ENCODE measurements at places on chromosomes 7 and 10.

DNA sequence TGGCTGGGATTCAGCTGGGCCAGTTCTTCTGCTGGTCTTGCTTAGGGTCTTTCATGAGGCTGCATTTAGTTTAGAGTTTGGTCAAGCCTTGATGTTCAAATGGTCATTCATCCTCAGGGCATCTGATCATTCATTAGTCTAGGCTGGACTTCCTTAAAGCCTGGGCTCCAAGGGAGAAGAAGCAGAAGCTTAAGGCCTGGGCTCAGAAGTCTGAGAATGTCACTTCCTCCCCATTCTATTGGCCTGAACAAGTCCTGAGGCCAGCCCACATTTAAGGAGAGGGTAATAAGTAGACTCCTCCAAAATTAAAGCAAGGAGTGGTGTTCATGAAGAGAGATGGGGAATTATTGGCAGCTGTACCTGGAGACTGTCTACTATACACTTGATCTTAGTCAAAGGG is 193.2 kb upstream of the HABP2 start:
- DNase-seq = no peak

GRCh38 chr10:60921633-60922032 is 22.4 kb downstream of the RHOBTB1 start:
- DNase-seq = no peak

- DNase-seq = no peak
Measured at GRCh38 chr7:30430276-30430675, 48.3 kb downstream of the NOD1 start.

- DNase-seq = no peak
Measured at GRCh38 chr7:158299607-158300006, 288.0 kb downstream of the PTPRN2 start.

DNA sequence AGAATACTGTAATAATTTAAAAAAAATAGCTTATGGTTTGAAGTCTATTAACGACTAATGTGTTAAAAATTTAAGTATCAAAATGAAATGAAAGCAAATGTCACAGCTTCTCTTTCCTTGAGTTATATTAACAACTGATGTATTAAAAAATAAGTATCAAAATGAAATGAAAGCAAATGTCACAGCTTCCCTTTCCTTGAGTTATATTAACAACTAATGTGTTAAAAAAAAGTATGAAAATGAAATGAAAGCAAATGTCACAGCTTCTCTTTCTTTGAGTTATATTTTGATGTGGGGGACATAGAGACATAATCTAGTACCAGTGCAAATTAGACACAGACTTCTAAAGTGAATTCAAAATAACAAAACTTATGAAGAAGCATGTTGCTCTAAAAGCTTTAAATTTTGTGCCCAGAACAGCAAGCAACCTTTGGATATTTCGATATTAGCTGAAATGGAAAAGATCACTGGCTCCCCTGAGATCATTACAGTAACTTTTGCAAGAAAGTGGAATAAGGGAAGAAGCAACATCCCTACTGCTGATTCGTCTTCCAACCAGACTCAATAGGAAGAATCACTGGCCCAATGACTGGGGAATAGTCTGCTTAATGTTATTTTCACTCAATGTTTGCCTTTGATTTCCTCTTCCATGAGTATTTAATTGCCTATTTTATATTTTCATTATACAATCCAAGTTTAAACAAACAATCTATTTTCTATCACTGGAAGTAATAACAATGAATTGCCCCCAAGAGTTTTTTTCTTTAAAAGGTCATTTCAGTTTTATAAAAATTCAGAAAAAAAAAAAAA is 8.0 kb downstream of the SKAP2 start:
- no peak for DNase-seq

- DNase-seq = peak; percentile 79
Measured at GRCh38 chr10:3761021-3761686, 23.9 kb downstream of the KLF6 start.

DNA sequence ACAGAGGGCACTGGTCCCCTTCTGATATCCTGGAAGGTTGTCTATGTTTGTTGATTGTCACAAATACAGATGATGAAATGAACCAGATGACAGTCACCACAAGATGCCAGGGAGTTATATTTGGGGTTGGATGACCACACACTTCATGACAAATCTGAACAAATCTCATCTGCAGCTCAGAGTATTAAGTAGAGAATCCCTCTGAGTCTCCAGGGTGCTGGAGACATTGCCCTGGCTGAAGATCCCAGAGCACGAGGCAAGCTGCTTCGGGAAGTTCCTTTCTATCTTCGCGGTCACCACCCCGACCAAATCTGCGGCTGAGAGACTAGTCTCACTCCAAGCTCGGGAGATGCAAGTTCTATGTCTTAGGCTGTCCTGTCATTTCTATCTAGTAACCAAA is 9.0 kb downstream of the DENND2A start:
- no peak for DNase-seq

DNA sequence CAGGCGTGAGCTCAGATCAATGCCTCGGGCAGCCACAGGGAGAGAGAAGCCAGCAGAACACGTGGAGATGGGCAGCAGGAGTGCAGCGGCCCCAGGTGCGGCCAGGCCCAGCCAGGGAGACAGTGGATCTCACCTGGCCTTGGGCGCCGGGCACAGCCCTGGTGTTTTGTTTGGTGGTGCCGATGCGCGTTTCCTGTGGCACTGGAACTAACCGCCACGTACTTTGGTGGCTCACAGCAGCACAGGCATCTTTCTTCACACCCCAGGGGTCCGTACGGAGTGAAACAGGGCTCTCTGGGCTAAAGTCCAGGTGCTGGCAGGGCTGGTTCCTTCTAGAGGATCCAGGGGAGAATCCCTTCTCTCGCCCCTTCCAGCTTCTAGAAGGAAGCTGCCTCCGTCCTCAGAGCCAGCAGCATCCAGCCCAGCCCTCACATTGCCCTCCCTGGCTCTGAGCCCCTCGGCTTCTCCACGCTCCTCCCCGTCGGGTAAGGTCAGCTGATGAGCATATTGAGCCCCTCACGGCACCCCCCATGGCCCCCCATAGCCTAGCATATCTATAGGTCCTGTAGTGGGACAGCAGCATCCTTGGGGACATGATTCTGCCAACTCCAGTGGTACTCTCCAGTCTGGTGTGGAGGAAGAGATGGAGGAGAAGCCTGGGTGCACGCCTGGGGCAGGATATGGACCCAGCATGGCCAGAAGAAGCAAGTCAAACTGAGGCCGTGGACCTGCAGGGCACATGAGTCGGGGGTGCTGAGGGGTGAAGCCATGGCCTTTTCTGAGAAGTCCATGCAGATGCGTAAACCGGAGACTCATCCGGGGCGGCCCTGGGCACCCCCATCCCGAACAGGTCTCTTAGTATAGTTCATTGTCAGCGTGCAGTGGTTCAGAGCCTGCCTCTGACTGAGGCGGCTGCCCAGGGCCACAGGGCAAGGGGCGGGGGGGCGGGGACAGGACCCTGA is 43.4 kb upstream of the PPP2R2D start:
- DNase-seq = no peak

GRCh38 chr10:5509236-5509635 is 9.9 kb upstream of the CALML5 start:
- no peak for DNase-seq

GRCh38 chr7:1839701-1840100 is 169.6 kb downstream of the ELFN1 start:
- no peak for DNase-seq

- DNase-seq = no peak
Measured at GRCh38 chr7:36630112-36630650, 94.1 kb downstream of the AOAH start.

DNA sequence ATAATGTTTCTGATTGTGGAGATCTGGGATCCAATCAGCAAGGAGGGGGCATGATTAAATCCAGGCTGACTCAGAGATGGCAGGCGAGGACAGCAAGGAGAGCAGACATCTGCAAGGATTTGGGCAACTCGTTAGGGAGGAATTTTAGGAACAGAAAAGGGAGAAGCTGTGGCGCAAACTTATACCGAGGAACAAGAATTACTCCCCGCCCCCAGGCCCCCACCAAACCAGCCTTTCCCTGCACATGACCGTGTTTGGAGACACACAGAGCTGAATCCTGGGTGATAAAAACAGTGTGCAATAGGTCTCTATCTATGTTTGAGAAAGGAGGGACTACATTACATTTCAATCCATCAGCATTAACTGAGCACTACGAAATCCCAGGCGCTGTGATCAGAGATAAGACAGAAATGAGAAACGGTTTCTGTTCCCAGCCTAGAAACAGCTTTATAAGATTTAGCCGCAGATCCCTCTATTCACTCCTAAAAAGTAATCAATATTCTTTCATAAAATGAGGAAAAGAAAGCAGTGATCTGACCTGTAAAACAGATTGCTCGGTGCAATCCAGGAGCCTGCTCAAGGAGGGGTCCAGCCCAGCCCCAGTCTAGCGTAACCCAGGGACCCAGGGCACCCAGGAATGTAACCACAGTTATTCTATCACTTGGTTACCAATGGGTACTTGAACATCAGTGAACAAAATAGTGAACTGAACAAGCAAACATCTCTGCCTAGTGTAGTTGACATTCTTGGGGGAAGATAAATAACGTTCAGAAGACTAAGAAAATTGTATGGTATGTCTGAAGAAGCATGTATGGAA is 37.2 kb upstream of the RAPGEF5 start:
- DNase-seq = no peak

GRCh38 chr10:1399431-1400100 is 337.8 kb downstream of the ADARB2 start:
- DNase-seq = no peak

DNA sequence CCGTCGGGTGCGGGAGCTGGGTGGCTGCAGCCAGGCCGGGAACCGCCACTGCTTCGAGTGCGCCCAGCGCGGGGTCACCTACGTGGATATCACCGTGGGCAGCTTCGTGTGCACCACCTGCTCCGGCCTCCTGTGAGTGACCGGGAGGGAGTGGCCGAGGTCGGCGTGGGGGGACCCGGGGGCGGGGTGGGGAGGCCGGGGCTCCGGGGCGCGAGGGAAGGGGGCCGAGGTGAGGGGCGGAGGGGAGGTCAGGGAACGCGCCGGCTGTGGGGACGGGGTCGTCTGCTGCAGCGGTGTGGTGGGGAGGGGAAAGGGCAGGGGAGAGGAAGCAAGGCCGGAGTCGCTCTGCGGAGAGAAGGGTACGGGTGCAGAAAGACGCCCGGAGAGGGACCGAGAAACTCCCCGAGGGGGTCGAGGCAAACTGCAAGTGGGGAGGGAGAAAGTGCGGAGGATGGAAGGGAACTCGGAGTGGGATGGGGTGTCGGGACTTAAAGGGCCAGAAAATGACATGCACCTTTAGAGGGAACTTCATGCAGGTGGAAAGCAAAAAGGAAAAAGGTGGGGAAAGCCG is 518 bp downstream of the AGFG2 start:
- no peak for DNase-seq

DNA sequence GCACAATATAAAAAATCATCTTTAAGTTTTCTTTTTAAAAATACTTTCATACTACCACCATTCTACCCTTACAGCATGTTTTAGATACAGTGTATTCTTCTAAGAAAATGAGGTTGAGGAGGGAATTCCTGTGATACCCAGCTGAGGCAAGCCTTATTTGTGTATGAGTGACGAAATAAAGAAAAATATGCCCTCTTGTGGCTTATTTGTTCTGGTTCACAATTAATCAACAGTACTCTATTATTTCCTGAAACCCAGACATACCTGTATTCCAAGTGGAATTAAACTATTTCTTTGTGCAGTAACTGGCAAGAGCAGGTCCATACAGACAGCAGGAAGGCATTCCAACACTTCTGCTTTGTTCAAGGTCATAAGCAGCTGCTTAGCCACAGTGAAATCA is 4.5 kb upstream of the SEMA3D start:
- DNase-seq = no peak

DNA sequence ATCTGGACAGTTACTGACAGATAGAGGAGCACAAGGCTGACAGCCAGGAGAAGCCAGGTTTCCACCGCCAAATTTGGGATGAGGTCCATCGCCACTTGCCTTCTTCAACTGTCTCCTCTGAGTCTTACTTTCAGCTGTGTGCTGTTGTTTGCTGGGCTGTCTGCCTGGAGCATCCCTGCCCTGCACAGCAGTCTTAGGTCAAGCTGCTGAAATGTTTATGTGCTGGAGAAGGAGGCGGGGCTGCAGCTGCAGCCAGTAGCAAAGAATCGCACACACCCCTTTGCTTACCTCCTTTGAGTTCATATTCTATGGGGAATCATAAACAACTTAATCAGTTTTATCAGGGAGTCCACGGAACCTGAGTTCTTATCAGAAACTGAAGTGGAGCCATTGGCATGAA is 20.1 kb upstream of the CYP3A5 start:
- no peak for DNase-seq

DNA sequence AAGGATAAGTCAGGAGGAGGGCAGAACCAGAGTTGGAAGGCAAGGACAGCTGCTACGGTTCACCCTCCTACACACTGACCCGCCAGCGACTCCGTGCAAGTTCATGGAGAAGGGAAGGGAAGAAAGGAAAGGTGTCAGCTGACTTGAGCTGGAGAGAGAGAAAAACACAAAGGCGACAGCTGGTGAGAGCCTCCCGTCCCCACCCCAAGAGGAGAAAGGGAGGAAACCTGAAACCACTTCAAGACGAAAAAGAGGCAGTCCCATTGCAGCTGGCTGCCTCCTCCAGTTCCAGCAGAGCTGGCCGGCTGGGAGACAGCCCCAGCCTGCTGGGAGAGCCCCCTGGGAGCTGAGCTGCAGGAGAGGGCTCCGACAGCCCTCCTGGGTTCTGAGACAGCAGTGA is 75.2 kb downstream of the PARD3 start:
- no peak for DNase-seq

DNA sequence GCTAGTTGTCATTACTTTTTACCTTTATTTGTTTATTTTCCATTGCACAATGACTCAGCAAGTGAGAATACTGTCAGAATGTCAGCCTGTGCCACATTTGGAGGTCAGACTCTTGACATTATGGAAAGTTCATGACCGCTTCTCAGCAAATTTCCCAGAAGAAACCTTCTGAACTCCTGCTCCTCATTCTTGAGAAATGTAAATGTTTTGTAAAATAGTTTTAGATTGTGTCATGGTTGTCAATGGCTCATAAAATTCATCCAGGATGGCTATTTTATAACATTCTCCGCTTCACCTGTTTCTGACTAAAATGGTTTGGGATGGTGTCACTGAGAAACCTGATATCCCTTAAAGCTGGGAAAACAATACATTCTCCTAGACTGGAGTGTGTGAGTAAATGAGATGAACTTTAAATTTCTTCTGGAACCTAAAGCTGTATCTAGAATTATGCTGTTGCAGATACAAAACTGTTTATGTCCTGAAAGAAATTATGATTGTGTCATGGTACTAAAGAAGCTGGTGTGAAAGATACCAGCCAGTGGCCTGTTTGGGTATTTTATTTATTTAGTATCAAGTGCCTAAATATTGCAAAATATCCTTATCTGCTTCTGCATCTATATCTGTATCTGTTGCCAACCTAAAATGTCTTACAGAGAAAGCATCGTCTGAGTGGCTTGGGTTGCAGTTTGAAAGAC is 671.7 kb downstream of the GATA3 start:
- no peak for DNase-seq

DNA sequence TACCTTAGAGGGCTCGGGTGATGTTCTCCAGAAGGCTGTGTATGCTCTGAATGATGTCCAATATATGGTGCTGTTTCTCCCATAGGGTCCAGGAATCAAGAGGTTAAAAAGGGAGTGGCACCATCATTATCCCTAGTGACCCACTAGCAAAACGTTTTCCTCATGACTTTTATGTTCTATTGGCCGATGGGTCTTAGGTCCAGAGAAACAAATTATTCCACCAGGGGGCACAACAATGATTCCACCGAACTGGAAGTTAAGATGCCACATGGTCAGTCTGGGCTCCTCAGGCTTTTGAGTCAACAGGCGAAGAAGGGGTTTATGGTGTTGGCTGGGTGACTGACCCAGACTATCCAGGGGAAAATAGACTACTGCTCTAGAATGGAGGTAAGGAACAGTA is 256.1 kb downstream of the COBL start:
- DNase-seq = no peak

GRCh38 chr10:5811387-5811821 is 1.8 kb downstream of the GDI2 start:
- DNase-seq = no peak

- DNase-seq = no peak
Measured at GRCh38 chr7:109049366-109049765, 479.7 kb downstream of the DNAJB9 start.
